ENCODE measurements at places on chromosomes 7 and 10. TPM values are rescaled to one million over a fixed set of nuclear protein-coding genes. Genes with fewer than 3 reads are reported as not detected.

Gene MALRD1
- 6.0 TPM for total RNA-seq

Gene POLR2J2
- 14.8 TPM for total RNA-seq

Gene TRIM24
- total RNA-seq: 25.8 TPM

Gene TEX36
- total RNA-seq: not detected

Gene AMPH
- 1.2 TPM for total RNA-seq

Gene C10orf53
- total RNA-seq: not detected

Gene ITIH5
- total RNA-seq: 14.8 TPM

Gene TWIST1
- not detected for total RNA-seq

Gene OPALIN
- not detected for total RNA-seq

Gene TMEM139
- 25.9 TPM for total RNA-seq

Gene EDRF1
- 18.1 TPM for total RNA-seq

Gene SFRP5
- total RNA-seq: 0.27 TPM

Gene MORN4
- total RNA-seq: 5.4 TPM

- no peak for DNase-seq
These were observed 478.5 kb upstream of the PODXL start for GRCh38 chr7:132034748-132035416.

DNA sequence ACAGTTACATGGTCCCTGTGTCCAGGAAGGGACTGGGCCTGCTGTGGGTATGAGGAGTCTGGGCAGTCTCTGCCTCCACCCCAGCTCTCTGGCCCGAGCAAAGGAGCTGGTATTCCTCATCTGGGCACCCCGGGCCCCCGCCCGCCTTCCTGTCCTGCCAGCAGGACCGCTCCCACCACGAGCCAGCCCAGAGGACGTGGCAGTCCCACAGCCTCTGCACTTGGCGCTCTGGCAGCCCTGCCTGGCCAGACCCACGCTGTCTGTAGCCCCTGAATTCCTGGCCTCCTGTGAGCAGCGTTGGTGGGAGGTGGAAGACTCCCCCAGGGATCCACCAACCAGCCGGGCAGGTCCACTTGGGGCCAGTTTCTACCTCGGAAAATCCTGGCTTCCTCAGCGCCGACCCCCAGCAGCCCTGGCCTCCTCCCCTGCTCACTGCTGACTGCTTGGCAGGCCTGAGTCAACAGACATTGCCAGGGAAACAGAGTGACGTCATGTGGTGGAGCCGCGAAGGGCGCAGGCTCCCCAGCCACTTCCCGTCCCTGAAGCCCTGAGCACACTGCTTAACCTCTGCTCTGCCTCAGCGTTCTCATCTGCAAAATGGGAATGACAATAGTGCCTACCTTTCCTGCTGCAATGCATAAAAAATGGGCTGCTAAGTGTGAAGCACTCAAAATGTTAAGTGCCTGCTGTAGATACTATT, 21.6 kb upstream of the LIMK1 start:
- DNase-seq: peak; percentile 90

DNA sequence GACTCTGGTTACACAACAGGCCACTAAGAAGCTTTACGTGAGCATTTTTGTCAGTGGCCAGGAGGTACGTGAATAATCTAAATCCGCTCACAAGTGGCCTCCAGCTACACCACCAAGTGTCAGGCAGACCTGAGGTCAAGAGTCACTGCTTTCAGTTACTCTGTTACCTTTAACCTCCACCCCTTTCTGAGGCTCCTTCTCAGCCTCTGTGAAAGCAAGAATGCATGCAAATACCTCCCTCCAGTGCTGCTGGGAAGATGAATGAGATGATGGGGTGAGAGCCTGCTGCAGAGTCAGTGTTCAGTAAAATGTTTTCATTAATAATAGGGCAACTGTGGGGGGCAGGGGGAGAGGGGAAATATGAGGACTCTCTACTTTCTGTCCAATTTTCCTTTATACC, 11.2 kb downstream of the DDC start:
- DNase-seq: no peak

GRCh38 chr7:123727071-123727837, 21.5 kb downstream of the WASL start:
- no peak for DNase-seq

- no peak for DNase-seq
These were observed 41.8 kb upstream of the ABCB4 start for GRCh38 chr7:87517136-87517815.

GRCh38 chr7:130486114-130486953, 5.6 kb upstream of the MEST start:
- peak; percentile 90 for DNase-seq

DNA sequence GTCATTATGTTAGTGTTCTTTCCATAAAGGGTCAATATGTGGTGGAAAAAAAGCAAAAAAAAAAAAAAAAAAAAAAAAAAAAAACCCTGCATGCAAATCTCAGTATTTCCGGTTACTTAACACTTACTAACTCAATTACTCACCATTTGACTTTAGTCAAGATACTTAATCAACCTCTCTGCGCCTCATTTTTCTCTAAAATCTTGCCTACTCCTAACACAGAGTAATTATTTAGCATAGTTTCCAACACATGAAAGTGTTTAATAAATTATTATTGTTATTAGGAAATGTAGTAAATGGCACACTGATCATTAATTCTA, 27.8 kb downstream of the PPP1R3A start:
- no peak for DNase-seq

GRCh38 chr10:69662173-69662877, 32.3 kb downstream of the FAM241B start:
- no peak for DNase-seq

GRCh38 chr10:92644921-92645320, 44.8 kb upstream of the HHEX start:
- no peak for DNase-seq

GRCh38 chr7:70884440-70884764, 247.5 kb upstream of the GALNT17 start:
- DNase-seq: no peak

GRCh38 chr10:3432081-3432825, 259.7 kb upstream of the PITRM1 start:
- no peak for DNase-seq

DNA sequence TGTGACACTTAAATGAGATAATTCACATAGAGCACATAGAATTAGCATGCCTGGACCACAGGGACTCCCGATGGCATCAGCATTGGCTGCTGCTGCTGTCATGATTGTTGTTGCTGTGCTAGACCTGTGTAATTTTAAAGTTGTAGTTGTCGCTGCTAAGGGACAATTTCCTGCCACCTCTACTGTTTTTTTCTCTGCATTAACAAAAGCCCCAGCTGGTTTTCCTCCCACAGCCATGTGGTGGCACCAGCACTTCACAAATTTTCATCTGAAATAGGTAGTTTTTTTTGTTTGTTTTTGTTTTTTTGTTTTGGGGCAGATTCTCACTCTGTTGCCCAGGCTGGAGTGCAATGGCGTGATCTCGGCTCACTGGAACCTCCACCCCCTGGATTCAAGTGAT, 25.4 kb upstream of the PRXL2A start:
- DNase-seq: no peak

DNA sequence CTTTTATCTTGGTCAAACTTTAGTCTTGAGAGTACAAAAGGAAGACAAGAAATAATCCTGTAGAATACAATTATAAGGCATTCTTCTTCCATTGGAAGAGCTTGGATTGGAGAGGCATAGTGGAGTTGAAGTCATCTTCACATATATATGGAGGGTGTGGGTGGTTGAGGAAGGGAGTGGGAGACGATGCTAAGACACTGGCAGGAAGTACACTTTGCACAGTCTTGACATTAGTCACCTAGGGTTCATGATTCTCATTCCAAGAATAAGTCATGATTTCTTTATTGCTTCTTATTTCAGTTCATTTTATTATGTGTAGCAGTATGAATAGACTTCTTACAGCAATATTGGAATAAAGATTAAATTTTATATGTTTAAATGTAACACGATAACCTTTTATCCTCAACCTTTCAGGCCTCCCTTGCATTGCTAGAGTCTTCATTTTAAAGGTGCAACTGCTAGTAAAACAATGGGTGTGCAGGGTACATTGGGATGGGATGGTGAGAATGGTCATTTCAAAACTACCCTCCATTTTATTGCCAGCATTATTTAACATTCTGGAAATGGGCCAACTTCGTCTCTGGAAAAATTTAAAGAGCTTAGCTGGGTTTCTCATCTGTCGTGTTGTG, 12.3 kb upstream of the SLC26A3 start:
- no peak for DNase-seq

DNA sequence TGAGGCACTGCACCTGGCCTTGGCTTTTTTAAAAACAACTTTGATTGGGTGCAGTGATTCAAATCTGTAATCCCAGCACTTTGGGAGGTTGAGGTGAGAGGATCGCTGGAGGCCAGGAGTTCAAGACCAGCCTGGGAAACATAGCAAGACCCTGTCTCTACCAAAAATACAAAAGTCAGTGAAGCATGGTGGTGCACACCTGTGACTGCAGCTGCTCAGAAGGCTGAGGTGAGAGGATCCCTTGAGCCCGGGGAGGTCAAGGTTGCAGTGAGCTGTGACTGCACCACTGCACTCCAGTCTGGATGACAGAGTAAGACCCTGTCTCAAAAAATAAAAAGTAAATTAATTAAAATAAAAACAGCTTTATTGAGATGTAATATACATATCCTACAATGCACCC, 84.9 kb downstream of the NPTX2 start:
- DNase-seq: no peak

GRCh38 chr7:132337450-132338080, 238.7 kb downstream of the PLXNA4 start:
- DNase-seq: no peak

GRCh38 chr7:40429826-40430225, 295.0 kb downstream of the SUGCT start:
- DNase-seq: no peak

- DNase-seq: no peak
These were observed 3.2 kb downstream of the AGR2 start for GRCh38 chr7:16801579-16801978.

- DNase-seq: no peak
These were observed 108.6 kb downstream of the RAB11FIP2 start for GRCh38 chr10:117938104-117938503.

DNA sequence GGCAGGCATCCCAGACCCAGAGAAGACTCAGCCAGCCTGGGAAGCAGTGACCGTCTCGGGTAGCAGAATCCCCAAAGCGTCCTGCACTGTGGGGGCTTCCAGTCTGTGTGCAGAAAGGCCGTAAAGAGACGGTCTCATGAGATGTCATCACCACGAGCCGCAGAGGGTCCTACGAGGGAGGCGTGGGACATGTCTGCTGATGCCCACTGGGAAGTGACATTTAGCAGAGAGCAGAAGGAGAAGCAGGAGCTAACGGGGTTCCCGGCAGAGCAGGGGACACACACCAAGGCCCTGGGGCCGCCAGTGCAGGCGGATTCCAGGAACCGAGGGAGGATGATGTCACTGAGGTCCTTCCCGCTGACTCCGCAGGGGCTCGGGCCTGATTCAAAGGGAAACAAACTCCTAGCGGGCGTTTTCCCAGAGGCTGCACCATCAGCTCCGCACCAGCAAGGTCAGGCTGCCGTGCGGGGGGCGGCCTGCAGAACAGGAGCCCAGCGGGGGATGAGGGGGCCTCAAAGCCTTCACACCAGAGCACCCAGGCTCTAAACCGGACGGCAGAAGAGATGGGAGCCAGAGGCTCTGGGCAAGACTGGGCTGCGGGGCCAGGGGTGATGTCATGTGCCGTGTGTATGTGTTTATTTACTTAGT, 85.4 kb upstream of the PDGFA start:
- DNase-seq: no peak

DNA sequence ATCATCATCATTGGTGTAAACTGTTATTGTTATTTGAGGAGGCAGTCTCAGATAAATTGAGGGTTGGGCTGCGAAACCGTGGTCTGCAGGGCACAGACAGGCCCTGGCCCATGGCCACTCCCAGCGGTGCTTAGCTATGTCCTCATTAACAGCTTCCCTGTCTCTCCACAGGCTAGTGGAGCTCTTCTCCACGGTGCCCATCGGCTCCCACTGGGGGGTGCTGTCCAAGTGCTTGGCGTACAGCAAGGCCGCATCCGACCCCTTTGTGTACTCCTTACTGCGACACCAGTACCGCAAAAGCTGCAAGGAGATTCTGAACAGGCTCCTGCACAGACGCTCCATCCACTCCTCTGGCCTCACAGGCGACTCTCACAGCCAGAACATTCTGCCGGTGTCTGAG, 21.6 kb downstream of the GPR26 start:
- no peak for DNase-seq

DNA sequence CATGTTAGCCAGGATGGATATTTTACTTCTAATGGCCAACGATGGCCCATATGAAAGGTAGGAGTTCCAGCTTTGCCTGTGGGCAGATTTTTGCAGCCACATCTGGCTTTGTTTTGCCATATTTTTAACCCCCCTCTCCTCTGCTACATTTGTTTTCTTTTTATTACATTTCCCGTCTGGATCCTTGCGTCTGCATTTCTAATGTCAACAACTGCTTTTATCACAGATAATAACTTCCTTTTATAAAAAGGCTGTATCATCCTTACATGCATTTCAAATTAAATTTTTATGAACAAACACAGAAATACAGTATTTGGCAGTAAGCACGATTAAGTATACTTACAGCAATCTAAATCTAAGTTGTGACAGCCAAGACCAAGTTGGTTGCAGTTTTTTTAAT, 156.0 kb downstream of the BAMBI start:
- DNase-seq: no peak

DNA sequence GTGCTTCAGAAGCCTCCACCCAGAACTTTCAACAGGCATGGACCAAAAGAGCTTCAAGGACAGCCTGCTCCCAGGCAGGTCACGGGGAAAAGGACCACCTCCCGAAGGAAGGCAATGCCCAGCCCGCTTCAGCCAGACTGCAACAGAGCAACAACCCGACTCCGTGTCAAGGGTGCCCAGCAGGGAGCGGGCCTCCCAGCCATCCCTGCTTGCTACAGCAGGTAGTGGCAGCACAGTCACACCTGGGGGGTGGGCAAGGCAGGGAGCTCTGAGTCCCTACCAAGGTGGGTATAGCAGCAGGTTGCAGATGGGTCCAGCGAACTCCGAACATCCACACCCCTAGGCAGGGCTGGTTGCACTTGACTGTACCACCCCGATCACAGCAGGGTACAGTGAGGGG, 467.8 kb upstream of the PFKP start:
- DNase-seq: no peak

DNA sequence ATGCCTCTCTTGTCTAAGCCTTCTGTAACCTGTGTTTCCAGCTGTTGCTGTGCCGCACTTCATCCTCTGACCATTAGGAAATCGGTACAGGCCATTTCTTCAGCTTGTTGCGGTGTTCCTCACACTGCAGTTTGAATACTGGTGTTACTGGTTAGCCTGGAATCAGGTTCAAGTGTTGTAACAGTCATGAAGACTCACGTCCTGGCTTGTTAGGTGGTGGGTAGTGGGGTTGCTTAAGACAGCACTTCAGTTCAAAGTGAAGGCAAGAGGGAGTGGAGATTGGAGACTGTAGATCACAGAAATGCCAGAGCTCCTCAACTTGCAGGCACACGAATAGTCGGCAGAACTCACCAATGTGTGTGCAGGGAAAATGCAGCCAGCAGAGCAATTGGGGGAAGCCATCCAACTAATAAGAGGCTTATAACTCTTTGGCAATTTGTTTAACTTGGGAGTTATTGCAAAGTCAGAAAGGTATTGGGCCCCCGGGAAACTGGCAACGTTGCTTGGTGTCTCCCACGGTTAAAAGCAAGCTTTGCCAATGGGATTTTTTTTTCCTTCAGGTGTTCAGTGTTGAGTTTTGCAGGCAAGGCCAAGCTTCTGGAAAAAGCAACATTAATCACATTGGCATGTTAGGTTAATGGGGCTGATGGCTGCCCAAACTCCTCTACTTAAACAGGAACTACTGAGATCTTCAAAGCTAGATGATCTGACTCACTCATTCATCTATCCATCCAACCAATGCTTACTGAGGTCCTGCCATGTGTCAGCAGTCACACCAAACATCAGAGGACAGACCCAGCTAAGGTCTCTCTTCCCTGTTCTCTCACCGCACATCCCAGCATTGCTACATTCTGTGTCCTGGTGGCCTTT, 380.9 kb downstream of the GATA3 start:
- DNase-seq: no peak

GRCh38 chr10:131682271-131682962, 218.4 kb upstream of the PPP2R2D start:
- no peak for DNase-seq

All from lower lobe of right lung (tissue), 2 donors.